AG20443 (cell line): ENCODE measurements at places on chromosomes 16 and 17.

DNA sequence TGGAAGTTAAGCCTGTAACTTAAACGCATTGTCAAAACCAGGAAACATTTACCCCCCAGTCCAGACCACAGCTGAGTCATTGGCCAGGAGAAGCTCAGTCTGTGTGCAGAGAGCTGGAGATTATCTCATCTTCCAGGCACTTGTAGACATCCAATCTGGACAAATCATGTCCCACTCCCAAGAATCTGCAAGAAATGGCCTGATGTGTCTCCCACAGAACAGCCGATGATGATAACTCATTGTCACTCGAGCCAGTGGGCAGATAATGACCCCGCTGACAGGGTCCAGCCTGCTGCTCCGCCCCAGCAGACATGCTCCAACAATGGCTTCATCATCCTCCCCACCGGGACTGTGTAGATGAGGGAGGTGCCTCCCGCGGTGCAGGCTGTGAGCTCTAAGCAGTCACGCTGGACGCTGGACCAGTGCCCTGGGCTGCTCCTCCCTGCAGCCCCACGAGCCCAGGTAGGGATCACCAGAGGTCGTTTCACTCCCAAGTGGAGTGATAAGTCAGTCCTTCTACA lies 322.5 kb downstream of the C16orf95 start:
- DNase-seq = peak; percentile 93

GRCh38 chr16:4140652-4141051 lies 24.4 kb upstream of the ADCY9 start:
- no peak for DNase-seq

DNA sequence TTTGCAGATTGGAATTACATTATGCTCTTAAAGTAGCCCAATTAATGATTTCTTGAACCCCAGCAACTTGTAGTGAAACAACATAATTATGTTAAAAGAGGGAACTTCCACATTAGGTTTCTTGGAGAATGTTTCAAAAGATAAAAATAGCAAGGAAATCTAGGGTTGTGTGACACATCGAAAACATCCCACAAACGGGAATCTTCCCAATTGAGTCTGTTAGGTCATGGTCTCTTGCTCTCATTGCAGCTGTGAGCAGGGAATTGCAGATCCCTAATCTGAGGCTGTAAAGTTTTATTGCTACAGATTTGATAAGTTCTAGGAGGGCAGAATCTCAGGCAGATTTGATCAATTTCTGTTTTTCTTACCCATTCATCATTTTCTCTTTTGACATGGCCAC lies 6.7 kb upstream of the LPO start:
- peak; percentile 67 for DNase-seq

GRCh38 chr16:69037373-69038160 lies 67.9 kb upstream of the HAS3 start:
- DNase-seq = no peak

- no peak for DNase-seq
Measured at GRCh38 chr17:75832652-75833400, 11.4 kb downstream of the UNC13D start.

DNA sequence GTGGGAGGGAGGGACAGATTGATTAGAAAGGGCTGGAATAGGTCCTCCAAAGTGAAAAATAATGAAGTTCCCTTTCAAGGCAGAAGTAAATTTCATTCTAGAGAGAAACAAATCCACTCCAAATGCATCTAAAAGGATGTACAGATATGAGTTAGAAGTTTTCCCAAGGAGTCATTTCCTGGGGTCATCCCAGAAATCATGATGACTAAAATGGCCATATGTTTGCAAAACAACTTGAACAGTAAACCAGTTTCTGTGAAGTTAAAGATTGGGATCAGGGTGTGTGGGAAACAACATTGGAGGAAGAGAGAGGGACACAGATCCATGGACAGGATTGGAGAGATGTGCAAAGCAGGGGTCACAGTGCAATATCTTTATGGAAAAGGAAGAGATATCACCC lies 32.5 kb upstream of the ARHGAP44 start:
- no peak for DNase-seq

- DNase-seq = no peak
Measured at GRCh38 chr16:4677994-4678393, 15.4 kb upstream of the NUDT16L1 start.

- DNase-seq = no peak
Measured at GRCh38 chr16:10562361-10562899, 18.0 kb downstream of the EMP2 start.

- peak; percentile 45 for DNase-seq
Measured at GRCh38 chr17:49646391-49647255, 31.3 kb downstream of the SPOP start.

GRCh38 chr16:67021321-67021720 lies 7.6 kb upstream of the CBFB start:
- DNase-seq = no peak

- no peak for DNase-seq
Measured at GRCh38 chr16:25914357-25914962, 222.7 kb downstream of the HS3ST4 start.

- DNase-seq = no peak
Measured at GRCh38 chr16:871562-872345, 71.2 kb upstream of the GNG13 start.

- DNase-seq = no peak
Measured at GRCh38 chr17:75847614-75848522, 3.7 kb upstream of the UNC13D start.

- no peak for DNase-seq
Measured at GRCh38 chr16:64398793-64399192, 723.1 kb downstream of the CDH11 start.

- DNase-seq = no peak
Measured at GRCh38 chr16:47046726-47047523, 73.5 kb upstream of the DNAJA2 start.

- no peak for DNase-seq
Measured at GRCh38 chr16:14419817-14420216, 210.2 kb downstream of the PARN start.

DNA sequence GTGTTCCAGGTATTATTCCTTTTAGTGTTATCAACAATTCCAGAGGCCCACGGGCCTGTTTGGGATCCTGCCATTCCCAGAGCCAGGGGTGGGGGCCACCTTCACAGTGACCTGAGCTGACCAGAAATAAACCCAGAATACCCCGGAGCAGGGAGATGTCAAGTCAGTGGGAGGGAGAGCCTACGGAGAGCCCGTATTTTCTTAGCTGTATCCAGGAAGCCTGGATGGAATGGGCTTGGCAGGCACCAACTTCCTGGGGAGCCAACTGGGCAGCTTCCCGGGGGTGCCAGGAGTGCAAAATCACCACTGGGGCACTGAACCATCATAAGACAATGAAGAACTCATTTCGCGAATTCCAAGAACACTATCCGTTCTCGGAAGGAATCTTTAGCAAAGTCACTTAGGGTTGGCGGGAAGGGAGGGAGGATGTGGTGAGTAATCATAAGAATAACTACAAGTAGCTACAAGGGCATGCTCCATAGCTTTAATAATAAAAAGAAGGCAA lies 13.2 kb upstream of the MRTFB start:
- DNase-seq = no peak

DNA sequence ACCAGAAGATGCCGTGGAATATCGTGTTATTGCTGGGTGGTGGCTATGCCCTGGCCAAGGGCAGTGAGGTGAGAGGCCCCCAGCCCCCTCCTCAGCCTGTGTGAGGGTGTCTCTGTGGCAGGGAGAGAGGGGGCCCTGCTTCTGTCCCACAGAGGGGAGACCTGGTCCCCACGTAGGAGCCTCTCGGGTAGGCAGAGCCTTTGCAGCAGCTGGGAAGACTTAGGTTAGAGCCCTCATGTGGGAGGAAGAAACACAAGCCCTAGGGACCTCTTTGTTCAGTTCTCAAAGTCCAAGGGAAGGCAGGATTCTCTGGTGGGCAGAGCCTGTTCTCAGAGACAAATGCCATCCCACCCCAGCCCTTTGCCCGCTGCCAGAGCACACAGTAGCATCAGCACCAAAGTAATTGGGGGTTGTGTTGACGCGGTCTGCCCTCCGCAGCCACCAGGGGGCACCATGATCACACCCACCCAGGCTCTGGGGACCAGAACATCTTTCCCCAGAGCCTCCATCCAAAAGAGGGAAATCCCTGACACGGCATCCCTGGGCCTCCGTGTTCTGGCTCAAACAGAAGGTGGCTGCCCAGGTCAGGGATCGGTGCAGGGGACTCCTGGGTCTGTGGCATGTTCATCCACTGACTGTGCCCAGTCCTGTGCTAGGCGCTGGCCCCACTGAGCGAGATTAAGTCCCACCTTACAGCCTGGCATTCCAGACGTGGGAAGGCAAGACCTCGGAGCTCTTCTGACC lies 11.5 kb upstream of the FOXN1 start:
- DNase-seq = peak; percentile 94

DNA sequence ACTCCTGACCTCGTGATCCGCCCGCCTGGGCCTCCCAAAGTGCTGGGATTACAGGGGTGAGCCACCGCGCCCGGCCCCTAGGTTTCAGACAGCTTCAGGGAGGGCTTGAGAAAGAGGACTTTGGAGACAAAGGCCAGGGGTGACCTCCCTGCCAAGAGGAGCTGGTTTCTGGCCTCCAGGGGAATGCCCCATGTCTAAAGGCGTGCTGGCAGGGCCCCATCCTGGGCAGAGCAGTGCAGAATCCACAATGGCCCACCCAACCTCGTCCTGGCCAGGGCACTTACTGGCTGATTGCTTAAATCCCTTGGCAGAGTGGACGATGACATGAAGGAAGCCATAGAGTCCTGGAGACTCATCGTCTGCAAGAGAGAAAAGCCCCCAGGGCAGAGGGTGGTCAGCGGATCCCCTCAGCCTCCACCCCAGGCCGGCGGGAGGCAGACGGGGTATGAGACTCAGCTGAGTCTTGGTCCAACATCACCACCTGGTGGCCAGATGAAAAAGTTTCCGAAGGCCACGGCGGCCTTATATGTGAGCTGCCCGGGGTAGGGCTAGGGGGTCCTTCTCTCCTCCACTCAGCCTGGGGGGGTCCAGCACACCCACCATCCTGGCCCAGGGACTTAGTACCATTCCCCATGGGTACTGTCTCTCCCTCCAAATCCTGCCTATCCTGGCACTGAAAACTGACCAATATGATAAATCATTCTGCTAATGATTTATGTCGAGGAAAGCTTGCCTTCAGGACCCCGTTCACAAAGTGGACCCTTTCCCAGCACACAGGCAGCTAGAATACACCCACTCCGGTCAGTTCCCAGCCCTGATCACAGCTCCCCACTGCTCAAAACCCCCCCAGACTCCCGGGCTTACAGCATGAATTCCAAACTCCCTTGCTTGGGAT lies 59.1 kb downstream of the TIMM22 start:
- DNase-seq = peak; percentile 88

GRCh38 chr16:49639739-49640431 lies 216.0 kb downstream of the ZNF423 start:
- DNase-seq = no peak

DNA sequence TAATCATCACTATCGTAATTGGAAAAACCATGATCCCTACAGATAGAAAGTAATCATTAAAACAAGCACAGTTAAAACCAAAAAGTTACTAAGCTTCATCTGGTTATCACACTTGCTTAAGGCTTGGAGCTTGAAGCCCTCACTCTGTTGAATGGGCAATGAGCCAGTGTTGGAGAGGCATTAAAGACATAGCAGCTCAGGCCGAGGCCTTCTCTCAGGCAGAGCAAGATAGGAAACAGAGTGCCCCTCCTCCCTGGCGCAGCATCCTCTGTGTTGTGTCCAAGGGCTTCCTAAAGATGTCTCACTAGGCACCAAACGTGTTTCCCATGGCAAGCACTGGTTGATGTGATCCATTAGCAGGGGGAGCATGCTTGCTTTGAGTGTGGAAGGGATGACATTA lies 34.9 kb upstream of the LGALS9 start:
- no peak for DNase-seq

- DNase-seq = peak; percentile 26
Measured at GRCh38 chr17:47188271-47188875, 722 bp downstream of the CDC27 start.

DNA sequence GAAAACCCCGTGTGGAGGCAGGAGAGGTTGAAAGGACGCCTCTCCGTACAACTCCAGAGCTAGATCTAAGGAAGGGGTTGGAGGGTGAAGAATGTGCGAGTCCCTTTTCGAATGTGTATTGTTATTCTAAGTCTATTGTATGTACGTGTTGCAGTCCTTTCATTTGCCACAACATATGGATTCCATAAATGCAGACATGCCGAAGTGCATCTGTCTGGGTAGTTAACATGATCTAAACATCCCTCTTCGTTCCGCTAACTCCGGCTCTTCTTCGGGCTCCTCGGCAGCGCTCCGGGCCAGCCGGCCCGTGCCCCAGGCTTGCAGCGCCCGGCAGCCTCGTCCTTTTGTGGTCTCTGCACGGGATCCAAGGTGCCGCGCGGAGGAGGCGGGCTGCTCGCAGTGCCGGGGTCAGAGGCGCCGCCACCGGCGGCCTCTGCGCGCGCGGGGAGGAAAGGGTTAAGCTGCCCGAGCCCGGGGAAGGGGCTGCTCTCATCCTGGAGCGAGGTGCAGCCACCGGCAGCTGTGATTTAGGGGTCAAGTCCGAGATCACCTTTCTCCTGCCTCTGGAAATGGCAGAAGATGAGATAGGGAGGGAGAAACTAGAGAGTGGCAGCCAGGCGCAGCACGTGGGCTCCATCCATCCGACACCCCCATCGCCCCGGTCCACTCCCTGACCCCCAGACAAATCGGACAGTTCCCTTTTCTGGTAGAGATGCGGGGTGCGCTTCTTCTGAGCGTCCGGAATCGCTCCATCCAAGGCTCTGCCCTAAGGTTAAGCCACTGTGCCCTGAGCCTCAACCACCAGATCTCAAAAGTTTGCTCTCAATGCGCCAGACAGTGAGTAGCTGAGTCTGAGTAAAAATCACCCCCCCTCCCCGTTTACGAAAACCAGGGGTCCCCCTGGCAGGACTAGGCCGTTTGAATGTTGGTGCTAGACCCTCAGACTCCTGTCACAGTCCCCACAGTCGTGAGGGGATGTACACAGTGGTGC lies 15.1 kb upstream of the ZFHX3 start:
- no peak for DNase-seq

DNA sequence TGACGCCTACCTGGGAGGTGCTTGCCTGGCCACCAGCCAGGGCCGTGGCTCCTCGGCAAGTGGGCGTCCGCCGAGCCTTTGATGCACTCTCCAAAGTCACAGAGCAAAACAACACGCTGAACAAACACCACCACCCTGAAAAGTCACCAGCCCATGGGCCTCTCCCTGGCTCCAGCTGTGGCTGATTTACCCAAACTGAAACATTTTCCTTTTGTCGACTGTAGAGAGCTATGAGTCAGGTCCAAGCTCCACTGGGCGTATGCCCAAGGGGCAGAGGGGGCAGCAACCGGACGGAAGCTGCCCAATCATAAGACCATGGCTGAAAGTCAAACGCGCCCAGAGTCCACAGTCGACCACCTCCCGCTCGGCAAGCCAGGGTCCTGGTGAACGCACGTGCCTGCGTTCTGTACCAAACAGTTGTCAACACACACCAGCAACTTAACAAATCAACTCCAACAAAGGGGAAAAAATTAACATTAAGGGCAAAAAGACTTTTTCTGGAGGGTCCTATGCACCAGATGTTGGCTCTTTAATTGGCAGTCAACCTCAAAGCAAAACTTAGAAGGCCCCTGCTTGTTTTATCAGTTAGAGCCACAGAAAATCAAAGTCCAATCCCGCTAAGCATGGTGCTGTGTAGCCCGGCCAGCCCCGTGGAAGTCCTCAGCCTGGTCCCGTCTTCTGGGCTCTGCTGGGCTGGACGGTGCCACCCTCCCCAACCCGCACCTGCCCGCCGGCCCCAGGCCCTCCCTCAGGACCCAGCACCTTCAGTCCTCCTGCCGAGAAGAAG lies 47.3 kb downstream of the TBC1D16 start:
- peak; percentile 86 for DNase-seq

- no peak for DNase-seq
Measured at GRCh38 chr16:66300037-66300436, 66.5 kb upstream of the CDH5 start.

GRCh38 chr17:19304209-19304608 lies 58.3 kb downstream of the B9D1 start:
- DNase-seq = peak; percentile 56
